ENCODE measurements at places on chromosomes 3 and 15.

DNA sequence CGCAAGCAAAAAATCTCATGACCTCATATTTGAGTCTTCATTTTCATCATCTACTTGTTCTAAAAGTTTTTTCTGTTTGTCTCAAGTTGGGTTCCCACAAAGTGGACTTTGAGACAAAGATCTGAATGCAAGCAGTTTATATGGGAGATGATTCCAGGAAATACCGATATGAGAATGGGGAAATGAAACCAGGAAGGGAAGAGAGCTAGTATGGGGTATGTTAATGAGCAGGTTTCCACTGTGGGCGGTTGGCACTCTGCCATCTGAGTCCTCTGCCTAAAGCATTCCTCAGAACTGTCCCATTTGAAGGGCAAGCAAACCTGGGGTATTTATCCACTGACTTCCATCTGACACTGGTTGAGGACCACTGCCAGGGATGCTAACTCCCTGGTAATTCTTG, 8.8 kb downstream of the ADPRH start:
- H3K4me1 ChIP-seq, result no peaks in the 10 kb centered on the region
- no peak overlapping the region for H3K27ac ChIP-seq
- no peak overlapping the region for H3K4me3 ChIP-seq

GRCh38 chr15:43531018-43531670, 13.7 kb downstream of the MAP1A start:
- no peaks in the 10 kb centered on the region for H3K4me1 ChIP-seq
- no peaks in the 10 kb centered on the region for H3K27me3 ChIP-seq
- no peaks in the 10 kb centered on the region for H3K36me3 ChIP-seq
- no peak overlapping the region for H3K27ac ChIP-seq
- no peak for DNase-seq

DNA sequence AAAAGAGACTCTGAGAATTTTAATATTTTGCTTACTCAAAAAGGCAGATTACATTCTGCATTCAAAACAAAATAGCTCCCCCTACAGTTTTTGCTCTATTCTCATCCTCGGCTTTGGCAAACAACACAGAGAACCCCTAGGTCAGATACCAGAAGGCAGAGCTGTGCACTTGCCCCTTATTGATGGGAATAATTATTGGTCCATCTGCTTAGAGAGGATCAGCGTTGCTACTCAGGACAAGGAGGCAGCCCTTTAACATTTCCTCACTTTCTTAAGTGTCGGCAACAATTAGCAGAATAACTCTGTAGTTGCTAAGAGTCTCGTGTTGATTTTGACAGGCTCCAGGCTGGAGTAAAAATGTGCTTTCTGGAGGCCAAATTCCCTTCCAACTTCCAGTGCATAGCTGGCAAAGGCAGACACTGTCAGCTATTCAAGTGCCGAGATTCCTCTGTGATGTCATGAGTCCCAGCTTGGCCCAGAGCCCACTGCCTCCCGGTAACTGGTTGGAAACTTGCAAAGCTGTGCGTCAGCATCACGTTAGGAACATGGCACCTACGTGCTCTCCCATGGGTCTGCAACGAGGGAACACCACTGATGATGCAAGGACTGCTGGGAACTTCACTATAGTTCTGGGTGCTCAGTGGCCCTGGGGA, 482.7 kb upstream of the ADAMTS9 start:
- no peaks in the 10 kb centered on the region for H3K27me3 ChIP-seq
- H3K27ac ChIP-seq, result peak overlapping the region; percentile 4
- peak; percentile 75 for DNase-seq
- H3K4me3 ChIP-seq, result no peak overlapping the region
- no peaks in the 10 kb centered on the region for H3K4me1 ChIP-seq
- H3K36me3 ChIP-seq, result no peaks in the 10 kb centered on the region

DNA sequence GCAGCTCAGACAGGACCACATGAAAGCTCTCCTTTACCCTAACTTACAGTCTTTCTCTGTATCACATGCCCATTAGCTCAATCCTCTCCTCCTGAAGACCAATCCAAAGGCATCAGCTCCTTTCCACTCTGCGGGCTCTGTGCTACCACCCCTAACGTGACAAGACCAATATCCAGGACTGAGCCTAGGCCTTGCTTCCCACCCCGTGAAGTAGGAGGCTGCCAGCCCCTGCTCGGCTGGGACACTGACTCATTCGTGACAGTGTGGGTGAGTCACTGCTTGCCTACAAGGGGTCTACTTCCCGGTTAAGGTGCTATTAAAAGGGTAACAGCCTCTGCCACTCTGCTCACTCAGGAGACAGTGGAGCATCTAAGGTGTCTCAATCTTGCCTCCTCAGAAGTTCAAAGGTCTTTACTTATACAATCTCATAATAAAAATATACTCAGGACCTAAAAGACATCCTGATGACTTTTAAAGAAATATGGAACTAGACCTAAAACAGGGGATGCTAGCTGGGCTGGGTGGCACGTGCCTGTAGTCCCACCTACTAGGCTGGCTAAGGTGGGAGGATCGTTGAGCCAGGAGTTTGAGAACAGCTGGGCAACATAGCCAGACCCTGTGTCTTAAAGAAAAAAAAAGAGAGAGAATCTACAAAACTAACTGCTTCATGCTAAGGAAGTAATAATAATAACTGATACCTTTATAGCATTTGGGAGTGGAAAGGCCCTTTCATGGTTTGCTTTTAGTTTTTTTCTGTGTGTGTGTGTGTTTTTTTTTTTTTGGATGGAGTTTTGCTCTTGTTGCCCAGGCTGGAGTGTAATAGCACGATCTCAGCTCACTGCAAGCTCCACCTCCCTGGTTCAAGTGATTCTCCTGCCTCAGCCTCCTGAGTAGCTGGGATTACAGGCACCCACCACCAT, 55.0 kb downstream of the TMEM44 start:
- no peak overlapping the region for H3K27ac ChIP-seq
- H3K4me1 ChIP-seq, result no peaks in the 10 kb centered on the region
- H3K4me3 ChIP-seq, result no peak overlapping the region
- peak; percentile 65 for DNase-seq
- no peaks in the 10 kb centered on the region for H3K36me3 ChIP-seq
- no peaks in the 10 kb centered on the region for H3K27me3 ChIP-seq

- no peak for DNase-seq
- H3K4me1 ChIP-seq, result no peaks in the 10 kb centered on the region
- no peaks in the 10 kb centered on the region for H3K36me3 ChIP-seq
- H3K27me3 ChIP-seq, result no peaks in the 10 kb centered on the region
- H3K27ac ChIP-seq, result no peak overlapping the region
These were observed 22.5 kb downstream of the GABRA5 start for GRCh38 chr15:26889298-26889898.

DNA sequence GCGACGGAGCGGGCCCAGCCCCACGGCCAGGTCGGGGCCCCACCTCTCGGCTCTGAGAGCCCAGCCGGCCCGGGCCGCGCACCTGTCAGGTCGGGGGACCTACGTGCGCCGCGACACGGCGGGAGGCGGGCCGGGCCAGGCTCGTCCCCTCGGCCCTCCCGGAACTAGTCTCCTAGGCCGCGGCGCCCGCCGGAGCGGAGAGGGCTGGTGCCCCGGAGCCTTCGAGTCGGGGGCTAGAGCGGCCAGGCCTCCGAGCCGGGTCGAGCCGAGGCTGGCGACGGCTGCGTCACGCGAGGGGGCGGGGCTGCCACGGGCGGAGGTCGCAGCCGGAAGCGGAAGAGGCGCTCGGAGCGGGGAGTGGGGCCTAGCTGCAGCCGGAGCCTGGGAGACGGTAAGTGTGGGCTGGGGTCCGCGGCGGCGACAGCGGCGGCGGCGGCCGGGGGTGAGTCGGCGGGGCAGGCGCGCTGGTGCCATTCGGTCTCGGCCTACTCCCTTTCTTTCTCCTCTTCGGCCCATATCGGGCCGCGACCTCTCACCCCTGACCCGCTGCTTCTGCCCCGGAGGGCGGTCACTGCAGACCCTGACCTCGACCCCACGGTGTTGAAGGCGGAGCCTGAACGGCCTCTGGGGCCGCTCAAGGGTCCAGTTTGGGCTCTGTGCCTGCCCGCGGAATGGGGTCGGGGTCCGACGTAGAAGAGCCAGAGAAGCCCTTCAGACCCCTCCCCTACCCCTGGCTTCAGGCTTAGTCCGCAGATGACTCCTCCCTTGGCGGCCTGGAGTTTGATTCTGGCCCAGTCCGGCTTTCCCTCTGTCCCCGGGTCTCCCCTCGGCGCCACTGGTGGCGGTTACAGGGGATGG, at the start of gene CLK3:
CLK3 (plus strand) TSS at position 329 of the 858 bp plus-strand sequence. CDS start 3,361 bp downstream, outside the sequence.
- no peaks in the 10 kb centered on the region for H3K36me3 ChIP-seq
- H3K4me1 ChIP-seq, result peaks cover 27% of the 10 kb centered on the region
- peak within 1 kb of the TSS; percentile 99 for H3K27ac ChIP-seq
- DNase-seq, result peak; percentile 98
- H3K27me3 ChIP-seq, result no peaks in the 10 kb centered on the region

GRCh38 chr3:151906751-151907150, 33.3 kb downstream of the SUCNR1 start:
- no peaks in the 10 kb centered on the region for H3K36me3 ChIP-seq
- no peaks in the 10 kb centered on the region for H3K27me3 ChIP-seq
- H3K4me3 ChIP-seq, result no peak overlapping the region
- no peak overlapping the region for H3K27ac ChIP-seq
- no peaks in the 10 kb centered on the region for H3K4me1 ChIP-seq
- no peak for DNase-seq

DNA sequence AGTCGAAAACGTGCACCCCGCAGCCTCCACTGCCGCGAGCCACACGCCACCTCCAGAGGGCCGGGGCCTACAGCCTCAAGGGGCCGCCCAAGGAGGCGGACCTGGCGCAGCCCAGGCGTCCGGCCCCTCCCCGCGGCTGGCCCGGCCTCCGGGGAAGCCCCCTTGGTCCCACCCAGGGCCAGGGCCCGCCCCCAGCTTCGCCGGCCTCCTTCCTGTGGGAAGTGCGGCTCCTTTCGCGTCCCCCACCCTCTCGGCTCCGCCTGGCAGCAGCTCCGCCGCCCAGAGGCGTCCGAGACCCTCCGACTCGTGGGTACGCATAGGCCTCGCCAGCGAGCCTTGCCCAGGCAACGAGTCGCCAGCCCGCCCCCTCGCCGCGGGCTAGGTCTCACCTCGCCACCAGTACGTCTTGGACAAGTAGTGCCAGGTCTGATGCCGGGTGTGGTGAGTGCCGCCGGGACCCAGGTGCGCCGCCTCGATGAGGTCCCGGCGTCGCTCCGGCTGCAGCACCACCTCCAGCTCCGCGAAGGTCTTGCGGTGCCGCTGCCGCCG, 642 bp downstream of the ZBTB11 start:
- no peaks in the 10 kb centered on the region for H3K27me3 ChIP-seq
- no peaks in the 10 kb centered on the region for H3K36me3 ChIP-seq
- H3K27ac ChIP-seq, result peak overlapping the region; percentile 95

DNA sequence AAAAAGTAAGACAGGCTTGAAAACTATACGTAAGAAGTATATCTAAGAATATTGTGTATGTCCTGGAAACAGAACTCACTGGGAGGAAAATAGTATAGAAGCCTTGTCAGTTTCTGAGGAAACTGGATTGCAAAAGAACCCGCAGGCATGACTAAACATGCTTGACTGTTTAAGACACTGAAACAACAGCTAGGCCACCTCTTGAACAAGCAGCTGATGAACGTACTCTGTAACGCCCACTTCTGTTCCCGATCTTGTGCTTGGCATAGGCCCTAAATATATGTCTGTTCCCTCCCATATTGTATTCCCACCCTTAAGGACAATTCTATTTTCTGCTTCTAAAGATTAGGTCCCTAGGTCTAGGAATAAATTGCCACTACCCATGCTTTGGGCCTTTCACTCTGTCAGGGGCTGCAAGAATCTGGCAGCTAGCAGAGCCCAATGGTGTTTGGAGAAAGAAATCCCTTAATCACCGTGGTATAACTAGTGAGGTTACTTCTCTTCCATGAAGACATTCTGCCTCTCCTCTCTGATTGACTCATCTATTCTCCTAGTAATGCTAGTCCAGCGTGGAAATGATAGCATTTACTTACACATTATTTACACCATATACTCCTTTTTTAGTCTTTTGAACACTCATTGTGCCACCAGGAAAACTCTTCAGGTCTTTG, 46.2 kb downstream of the CD200 start:
- H3K36me3 ChIP-seq, result no peaks in the 10 kb centered on the region
- peaks cover 7% of the 10 kb centered on the region for H3K4me1 ChIP-seq
- H3K4me3 ChIP-seq, result no peak overlapping the region
- DNase-seq, result no peak

DNA sequence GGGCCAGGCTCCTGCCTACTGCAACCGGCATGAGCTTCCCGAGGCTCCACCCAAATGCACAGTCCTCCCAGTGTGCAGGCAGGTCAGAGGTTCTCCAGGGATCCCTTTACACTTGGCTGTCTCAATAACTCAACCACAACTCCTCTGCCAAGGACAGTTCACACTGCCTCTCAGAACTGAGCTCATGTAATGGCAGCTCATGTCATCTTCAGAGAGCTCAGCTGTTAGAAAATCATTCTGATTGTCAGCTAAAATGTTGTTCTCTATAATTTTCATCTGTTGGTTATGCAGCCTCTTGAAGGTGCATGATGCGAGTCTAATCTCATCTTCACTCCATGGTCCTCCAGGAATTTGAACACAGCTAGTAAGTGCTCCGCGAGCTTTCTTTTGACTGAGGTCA, 76.7 kb downstream of the SST start:
- no peaks in the 10 kb centered on the region for H3K27me3 ChIP-seq
- no peak for DNase-seq
- H3K27ac ChIP-seq, result no peak overlapping the region
- H3K4me3 ChIP-seq, result no peak overlapping the region
- H3K4me1 ChIP-seq, result no peaks in the 10 kb centered on the region

DNA sequence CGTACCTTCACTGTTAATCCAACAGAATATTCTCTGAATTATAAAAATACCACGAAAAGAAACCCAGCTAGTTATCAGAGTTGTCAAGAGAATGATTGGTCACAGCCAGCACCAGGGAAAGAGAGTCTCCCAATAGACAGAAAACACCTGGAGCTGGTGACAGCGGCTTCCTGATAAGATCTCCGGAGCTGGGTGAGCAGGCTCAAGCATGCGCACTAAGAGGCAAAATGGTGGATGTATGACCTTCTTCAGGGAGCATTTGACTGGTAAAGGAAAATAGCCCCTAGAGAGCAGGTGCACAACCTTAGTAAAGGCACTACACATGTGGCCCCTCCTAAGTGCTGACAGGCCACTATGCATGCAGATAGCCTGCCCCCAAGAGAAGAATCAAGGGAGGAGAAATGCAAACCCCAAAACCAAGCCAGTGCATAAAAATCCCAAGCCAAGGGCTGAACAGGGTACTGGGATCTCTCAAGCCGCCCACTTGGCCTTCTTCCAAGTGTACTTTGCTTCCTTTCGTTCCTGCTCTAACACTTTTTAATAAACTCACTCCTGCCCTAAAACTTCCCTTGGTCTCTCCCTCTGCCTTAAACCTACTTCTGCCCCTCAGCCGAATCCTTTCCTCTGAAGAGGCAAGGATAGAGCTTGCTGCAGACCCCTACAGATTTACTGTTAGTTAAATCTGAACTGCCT, 93.2 kb downstream of the UACA start:
- no peaks in the 10 kb centered on the region for H3K27me3 ChIP-seq
- peaks cover 11% of the 10 kb centered on the region for H3K36me3 ChIP-seq
- H3K4me3 ChIP-seq, result no peak overlapping the region
- no peaks in the 10 kb centered on the region for H3K4me1 ChIP-seq

- no peaks in the 10 kb centered on the region for H3K27me3 ChIP-seq
- no peaks in the 10 kb centered on the region for H3K4me1 ChIP-seq
- no peak overlapping the region for H3K4me3 ChIP-seq
- no peak for DNase-seq
- H3K36me3 ChIP-seq, result no peaks in the 10 kb centered on the region
These were observed 107.8 kb downstream of the TMCO5A start for GRCh38 chr15:38042211-38042610.

GRCh38 chr3:165339753-165340152, 143.6 kb upstream of the SLITRK3 start:
- DNase-seq, result no peak
- no peaks in the 10 kb centered on the region for H3K4me1 ChIP-seq
- no peaks in the 10 kb centered on the region for H3K36me3 ChIP-seq
- no peaks in the 10 kb centered on the region for H3K27me3 ChIP-seq
- H3K4me3 ChIP-seq, result no peak overlapping the region

- H3K4me3 ChIP-seq, result no peak within 1 kb of the TSS
- no peak for DNase-seq
- H3K4me1 ChIP-seq, result peaks cover 16% of the 10 kb centered on the region
- peak within 1 kb of the TSS; percentile 43 for H3K27ac ChIP-seq
- no peaks in the 10 kb centered on the region for H3K27me3 ChIP-seq
These were observed at the start of gene SPTBN5 for GRCh38 chr15:41893422-41894250. Gene SPTBN5 (minus strand): TSS chr15:41894053. CDS start chr15:41893497, 556 bp downstream.

All from Peyer's patch (tissue), 4 donors.